ENCODE measurements at places on chromosomes 7 and 10.

GRCh38 chr10:93462881-93463280 is 19.3 kb downstream of the MYOF start:
- DNase-seq, result no peak

DNA sequence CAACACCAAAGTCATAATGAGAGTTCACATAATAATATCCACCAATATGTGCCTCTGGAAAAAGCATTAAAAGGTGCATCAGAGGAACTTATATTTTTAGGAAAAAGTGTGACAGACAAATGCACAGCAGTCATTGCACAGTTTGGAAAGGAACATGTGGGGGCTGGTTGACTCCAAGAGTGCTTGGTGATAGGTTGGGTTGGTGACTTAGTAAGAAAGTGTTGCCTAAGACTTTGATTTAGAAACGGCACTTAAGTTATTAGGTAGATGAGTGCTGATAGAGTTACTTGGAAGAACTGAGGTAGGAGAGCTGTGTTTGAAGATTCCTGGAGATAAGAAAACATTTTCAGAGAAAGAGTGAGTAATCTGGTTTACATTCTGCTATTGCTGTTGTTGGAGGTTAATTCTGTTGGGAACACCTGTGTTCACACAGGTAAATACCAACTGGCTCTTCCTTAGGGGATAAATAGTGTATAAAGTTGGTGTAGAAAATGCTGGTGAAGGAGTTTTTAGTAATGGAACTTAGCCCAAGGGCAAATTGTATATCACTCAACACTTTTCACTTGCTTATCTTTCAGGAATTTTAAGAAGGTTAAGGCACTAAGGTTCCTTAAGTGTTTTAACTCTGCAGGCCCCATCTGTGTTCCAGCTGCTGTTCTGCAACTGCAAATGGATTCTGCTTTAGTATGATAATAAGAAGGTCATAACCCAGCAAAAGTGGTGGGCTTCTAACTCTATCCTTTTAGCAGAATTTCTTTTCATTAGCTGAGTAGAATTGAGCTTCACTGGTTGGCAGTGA is 196.1 kb downstream of the NSUN6 start:
- no peak for DNase-seq

- no peak for DNase-seq
Observed at GRCh38 chr7:1092806-1093501, 5.0 kb downstream of the GPER1 start.

DNA sequence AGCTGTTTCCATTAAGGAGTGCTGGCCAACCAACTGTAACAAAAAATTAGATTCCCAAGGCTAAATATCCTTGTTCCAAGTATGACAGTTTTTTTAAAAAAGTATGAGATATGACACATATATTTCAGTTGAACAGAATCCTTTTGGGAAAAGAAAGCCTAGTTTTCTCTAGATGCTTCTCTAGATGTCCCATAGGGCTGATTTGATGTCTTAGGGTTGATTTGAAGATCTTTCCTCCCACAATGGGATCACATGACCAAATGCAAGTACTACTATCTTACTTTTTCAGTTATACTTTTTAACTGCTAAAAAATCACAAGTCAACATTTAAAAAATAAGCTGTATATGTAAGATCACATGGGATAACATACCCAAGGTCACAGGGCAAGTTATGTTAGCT is 3.7 kb downstream of the NAMPT start:
- no peak for DNase-seq

GRCh38 chr10:2462581-2462980 is 604.8 kb upstream of the PFKP start:
- no peak for DNase-seq

- DNase-seq, result no peak
Observed at GRCh38 chr7:99270702-99271101, 1.9 kb upstream of the MYH16 start.

DNA sequence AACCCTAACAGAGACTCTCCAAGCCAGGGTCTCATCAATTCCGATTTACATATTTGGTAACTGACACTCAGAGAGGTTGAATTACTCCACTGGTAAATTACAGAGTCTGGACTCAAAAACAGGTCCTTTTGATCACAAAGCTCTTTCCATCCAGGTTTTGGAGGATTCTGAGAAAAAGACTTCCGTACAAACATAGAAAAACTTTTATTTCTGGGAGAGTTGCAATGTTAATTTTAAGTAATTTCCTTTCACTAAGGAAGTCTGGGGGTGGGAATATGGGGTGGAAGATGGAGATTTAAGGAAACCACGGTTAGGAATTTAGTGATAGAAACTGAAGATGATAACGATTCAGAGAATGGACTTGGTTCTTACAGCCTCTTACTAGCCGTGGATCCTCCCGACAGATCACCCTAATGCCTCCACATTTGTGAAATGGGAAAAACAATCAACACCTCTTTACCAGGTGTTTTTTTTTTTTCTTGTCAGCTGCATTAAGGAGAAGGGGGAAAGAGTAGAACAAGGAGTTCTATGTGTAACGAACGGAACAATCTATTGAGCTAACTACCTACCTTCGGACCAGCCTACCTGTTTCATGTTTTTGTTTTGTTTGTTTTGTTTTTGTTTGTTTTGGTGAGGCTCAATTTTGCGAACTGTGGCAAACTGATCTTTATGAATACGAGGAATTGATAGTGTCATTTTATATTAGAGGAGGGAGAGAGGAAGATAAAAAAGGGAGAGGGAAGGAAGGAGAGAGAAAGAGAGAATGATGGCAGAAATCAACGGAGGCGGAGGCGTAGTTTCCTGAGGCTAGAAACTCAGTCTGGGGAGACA is 1.7 kb upstream of the RBM20 start:
- DNase-seq, result no peak

- DNase-seq, result no peak
Observed at GRCh38 chr7:1675673-1676549, 5.8 kb downstream of the ELFN1 start.
